ENCODE measurements at places on chromosomes 2 and 18. TPM values are rescaled to one million over a fixed set of nuclear protein-coding genes. Genes with fewer than 3 reads are reported as not detected.

- no peak for DNase-seq
- H3K36me3 ChIP-seq, result no peaks in the 10 kb centered on the region
- no peak overlapping the region for H3K4me3 ChIP-seq
Observed at GRCh38 chr2:231633241-231633976, 40.7 kb downstream of the TEX44 start.

- H3K36me3 ChIP-seq, result no peaks in the 10 kb centered on the region
- no peaks in the 10 kb centered on the region for H3K27me3 ChIP-seq
- no peak overlapping the region for H3K4me3 ChIP-seq
- no peaks in the 10 kb centered on the region for H3K4me1 ChIP-seq
Observed at GRCh38 chr18:25979369-25980040, 110.9 kb downstream of the SS18 start.

Gene SH2D6
- total RNA-seq, result 14.2 TPM

- H3K4me1 ChIP-seq, result no peaks in the 10 kb centered on the region
- H3K27me3 ChIP-seq, result no peaks in the 10 kb centered on the region
- H3K4me3 ChIP-seq, result no peak overlapping the region
- no peaks in the 10 kb centered on the region for H3K36me3 ChIP-seq
Observed at GRCh38 chr2:200679127-200679526, 93.3 kb downstream of the AOX1 start.

Gene KCNG2
- 0.41 TPM for total RNA-seq

Gene PXDN
- 46.2 TPM for total RNA-seq

Gene LIMS2
- 34.5 TPM for total RNA-seq

Gene BMP10
- total RNA-seq, result not detected

DNA sequence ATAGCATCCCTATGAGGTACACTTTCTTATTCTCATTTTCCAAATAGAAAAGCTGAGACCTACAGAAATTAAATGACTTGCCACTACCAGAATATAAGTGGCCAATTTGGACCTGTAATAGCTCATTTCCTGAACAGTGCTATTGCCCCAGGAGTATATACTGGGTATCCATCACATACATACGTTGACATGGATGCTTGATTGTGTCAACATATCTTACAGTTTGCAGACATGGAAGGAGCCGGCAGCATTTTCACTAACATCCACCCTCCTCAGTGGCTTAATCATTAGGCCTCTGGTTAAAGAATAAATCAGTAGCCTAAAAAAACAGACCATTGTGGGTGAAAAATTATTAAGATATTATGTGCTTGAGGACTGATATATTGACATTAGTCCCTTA, 829.3 kb downstream of the LRP1B start:
- no peaks in the 10 kb centered on the region for H3K36me3 ChIP-seq
- no peak overlapping the region for H3K27ac ChIP-seq
- no peak for DNase-seq
- H3K4me1 ChIP-seq, result no peaks in the 10 kb centered on the region

DNA sequence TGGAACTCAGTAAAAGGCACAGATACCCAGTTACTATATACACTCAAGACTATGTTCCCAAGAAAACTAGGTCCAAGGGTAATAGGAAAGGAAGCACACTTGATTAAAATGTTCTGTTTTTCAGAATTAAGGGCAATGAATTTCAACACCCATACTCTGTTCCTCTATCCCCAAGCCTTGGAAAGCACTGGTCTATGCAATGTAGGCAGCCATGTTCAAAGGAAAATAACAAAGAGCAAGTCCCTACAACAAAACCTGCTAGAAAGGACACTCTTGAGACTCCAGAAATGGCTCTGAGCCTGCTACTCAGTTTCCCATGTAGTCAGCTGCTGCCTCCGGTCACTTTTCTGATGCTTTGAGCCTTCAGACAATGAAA, 6.8 kb downstream of the CYB5A start:
- H3K4me1 ChIP-seq, result peaks cover 45% of the 10 kb centered on the region
- H3K4me3 ChIP-seq, result no peak overlapping the region
- H3K27me3 ChIP-seq, result no peaks in the 10 kb centered on the region
- no peak for DNase-seq

Gene POTEJ
- total RNA-seq, result not detected

Gene MARCO
- 2.2 TPM for total RNA-seq

GRCh38 chr18:9387891-9388290, 53.3 kb downstream of the TWSG1 start:
- DNase-seq, result no peak
- H3K4me1 ChIP-seq, result no peaks in the 10 kb centered on the region
- H3K27me3 ChIP-seq, result no peaks in the 10 kb centered on the region
- no peak overlapping the region for H3K4me3 ChIP-seq
- H3K36me3 ChIP-seq, result no peaks in the 10 kb centered on the region

DNA sequence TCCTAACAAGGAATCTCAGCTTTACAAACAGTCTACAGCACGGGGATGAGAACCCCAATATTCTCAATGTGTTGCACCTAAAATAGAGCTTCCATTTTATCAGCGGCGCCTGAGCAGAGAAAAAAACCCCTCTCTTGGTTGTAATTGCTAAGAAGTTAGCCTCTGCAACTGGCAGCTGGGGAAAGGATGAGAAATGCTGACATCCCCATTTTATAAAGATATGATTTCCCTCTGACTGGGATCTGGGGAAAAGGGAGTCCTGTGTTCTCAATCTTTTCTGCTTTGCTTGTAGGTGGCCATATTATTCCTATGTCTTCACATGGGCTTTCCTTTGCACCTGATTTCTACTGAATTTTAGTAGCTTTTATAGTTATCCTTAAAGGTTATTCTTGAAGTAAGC, 981.4 kb upstream of the DDX18 start:
- no peaks in the 10 kb centered on the region for H3K4me1 ChIP-seq
- H3K27me3 ChIP-seq, result no peaks in the 10 kb centered on the region
- no peak for DNase-seq

DNA sequence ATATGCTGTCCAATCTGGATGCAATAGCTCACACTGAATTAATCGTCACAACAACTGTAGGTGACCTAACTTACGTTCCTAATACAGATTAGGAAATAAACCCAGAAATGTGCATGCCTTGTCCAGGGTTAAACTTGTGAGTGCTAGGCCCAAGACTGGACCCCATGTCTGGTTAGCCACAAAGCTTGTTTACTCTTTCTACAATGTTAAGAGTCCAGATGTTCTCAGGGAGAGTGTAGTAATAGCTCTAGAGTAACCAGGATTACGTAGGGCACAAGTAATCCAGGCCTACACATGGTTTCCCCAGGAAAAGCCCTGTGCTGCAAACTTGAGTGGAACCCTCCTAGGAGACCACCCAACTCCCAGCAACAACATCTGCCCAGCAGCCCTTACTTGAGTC, 26.2 kb downstream of the TRIB2 start:
- H3K4me1 ChIP-seq, result peaks cover 10% of the 10 kb centered on the region
- DNase-seq, result no peak
- H3K27me3 ChIP-seq, result no peaks in the 10 kb centered on the region

Gene CCDC85A
- 1.1 TPM for total RNA-seq

- H3K27me3 ChIP-seq, result peaks cover 21% of the 10 kb centered on the region
- H3K27ac ChIP-seq, result no peak overlapping the region
- H3K4me1 ChIP-seq, result no peaks in the 10 kb centered on the region
- no peak for DNase-seq
- H3K36me3 ChIP-seq, result no peaks in the 10 kb centered on the region
Observed at GRCh38 chr2:1446301-1446700, 33.0 kb downstream of the TPO start.

Gene TLX2
- total RNA-seq, result not detected

GRCh38 chr2:42372474-42373200, 11.6 kb upstream of the COX7A2L start:
- H3K36me3 ChIP-seq, result no peaks in the 10 kb centered on the region
- H3K27me3 ChIP-seq, result no peaks in the 10 kb centered on the region
- peaks cover 4% of the 10 kb centered on the region for H3K4me1 ChIP-seq
- DNase-seq, result no peak
- H3K4me3 ChIP-seq, result no peak overlapping the region
- H3K27ac ChIP-seq, result no peak overlapping the region

GRCh38 chr2:214550786-214551185, 139.9 kb downstream of the VWC2L start:
- H3K4me1 ChIP-seq, result no peaks in the 10 kb centered on the region
- H3K27ac ChIP-seq, result no peak overlapping the region
- no peaks in the 10 kb centered on the region for H3K36me3 ChIP-seq
- H3K4me3 ChIP-seq, result no peak overlapping the region
- H3K27me3 ChIP-seq, result no peaks in the 10 kb centered on the region
- no peak for DNase-seq

DNA sequence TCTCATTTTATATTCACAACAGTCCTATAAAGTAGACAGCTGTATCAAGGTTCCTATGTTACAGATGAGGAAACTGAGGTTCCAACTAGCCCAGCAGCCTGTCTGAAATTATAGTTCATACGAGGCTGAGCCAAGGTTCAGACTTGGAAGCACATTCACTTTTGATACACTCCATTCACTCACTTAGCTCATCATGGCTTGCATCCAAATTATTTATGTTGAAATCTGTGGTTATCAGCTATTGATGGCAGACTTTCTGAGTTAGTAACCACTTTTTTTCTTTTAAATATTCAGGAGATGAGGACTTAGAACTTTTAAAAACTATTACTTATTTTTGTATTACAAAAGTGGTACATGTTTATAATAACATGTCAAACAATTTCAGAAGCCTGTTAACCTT, 188.2 kb downstream of the MTX2 start:
- no peak overlapping the region for H3K4me3 ChIP-seq
- no peaks in the 10 kb centered on the region for H3K27me3 ChIP-seq
- H3K36me3 ChIP-seq, result no peaks in the 10 kb centered on the region
- H3K27ac ChIP-seq, result no peak overlapping the region
- DNase-seq, result no peak
- H3K4me1 ChIP-seq, result peaks cover 6% of the 10 kb centered on the region

Gene PRSS56
- not detected for total RNA-seq

DNA sequence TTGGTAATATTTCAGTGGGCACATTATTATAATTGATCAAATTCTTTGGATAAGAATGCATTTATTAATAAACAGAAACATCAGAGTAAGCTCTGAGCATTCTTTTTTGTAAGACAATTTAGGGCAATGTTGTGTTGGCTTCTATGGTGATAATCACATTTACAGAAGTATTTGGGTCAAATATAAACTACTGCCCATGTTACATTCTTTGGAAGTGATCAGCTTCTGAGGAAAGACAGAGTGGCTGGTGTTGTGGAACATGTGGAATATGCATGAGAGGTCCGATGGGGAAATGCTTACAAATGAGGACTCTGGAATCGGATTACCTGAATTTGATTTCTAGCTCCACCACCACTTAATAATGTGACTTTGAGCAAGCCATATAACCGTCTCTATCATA, 19.4 kb downstream of the SERPINB13 start:
- no peak overlapping the region for H3K4me3 ChIP-seq
- no peaks in the 10 kb centered on the region for H3K4me1 ChIP-seq
- no peaks in the 10 kb centered on the region for H3K27me3 ChIP-seq
- H3K27ac ChIP-seq, result no peak overlapping the region
- DNase-seq, result no peak

Gene ZNF892
- total RNA-seq, result 6.8 TPM

All from transverse colon (tissue), 4 donors.